ENCODE measurements at places on chromosomes 7 and 10.

GRCh38 chr7:81676105-81676811 is 93.6 kb downstream of the HGF start:
- no peak for DNase-seq

DNA sequence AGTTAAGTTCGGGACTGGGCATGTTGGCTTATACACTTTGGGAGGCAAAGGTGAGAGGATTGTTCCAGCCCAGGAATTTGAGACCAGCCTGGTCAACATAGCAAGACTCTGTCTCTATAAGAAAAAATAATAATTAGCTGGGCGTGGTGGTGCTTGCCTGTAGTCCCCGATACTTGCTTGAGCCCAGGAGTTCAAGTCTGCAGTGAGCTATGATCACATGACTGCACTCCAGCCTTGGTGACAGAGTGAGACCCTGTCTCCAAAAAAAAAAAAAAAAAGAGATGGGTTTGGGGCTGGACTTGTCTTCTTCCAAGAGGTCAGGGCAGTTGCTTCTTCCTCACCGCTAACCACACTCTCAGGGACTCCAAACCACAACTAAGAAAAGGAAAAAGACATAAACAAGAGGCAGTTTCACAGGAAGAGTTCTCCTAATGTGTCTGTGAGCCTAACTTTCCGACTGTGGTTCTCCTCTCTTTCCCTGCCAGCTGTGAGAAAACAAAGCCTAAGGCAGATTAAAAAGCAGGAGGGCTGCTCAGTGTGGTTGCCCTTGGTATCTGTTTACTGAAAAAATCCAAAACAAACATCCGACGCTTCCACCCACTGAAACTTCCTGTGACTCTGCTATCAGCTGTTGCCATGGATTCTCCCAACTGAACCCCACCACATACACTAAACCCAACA is 2.4 kb upstream of the SERPINE1 start:
- DNase-seq: no peak

DNA sequence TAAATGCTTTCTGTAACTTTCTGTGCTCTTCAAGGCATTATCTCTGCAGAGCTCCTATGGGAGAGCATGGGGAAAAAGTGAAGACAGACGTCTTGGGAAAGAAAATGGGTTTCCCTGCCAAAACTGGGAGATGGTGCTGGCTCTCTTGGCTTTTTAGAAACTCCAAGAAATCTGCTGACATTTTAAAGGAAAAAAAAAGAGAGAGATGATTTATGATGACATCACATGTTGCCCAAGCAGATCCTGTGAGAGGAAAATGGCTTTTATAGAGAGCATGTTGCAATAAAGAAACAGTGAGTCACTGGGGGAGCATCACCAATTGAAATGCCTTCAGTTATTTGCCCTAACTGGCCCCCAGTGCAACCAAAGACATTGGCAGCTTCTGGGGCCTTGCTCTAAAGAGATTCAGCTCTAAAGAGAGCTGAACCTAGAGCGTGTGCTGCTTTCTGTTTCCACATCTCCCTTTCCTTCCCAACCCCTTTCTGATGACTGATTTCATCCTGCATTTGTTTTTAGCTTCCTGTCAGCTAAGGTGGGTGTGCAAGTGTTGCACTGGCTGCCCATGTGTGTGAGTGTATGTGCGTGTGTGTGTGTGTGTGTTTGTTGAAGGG is 37.7 kb downstream of the LRMDA start:
- DNase-seq: no peak

DNA sequence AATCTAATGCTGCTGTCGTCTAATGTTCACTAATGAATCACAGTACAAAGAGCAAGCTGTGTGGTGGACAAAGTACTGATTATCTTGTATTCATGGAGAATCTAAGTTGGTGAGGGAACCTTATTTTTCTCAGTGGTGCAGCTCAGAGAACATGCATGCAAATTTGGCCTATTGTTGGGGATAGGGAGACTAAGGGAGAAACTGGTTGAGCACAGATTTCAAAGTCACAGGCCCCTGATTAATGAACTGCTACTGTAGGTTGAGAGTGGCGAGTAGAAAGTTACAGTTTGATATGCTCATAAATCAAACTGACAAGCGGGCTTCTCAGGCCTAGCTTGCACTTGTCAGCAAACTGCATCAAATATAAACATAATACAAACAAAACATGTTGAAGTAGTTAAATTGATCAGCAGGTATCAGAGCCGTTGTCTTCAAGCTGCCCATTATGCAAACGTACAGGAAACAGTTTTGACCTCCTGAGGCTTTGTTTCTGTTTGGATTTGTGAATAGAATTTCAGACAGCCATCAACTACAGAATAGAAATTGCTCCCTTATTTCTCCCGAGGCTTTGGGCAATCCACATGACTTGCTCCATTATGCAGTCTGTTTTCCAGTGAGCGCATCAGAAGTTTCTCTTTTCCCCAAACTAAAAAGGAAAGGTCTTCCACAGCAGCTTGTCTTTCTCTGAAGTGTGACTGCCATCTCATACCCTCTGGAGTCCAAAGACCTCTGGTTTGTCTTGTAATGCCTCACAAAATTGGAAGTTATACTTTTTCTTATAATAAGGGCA is 215.8 kb downstream of the FOXP2 start:
- no peak for DNase-seq

GRCh38 chr10:94011296-94011695 is 17.6 kb downstream of the PLCE1 start:
- DNase-seq: no peak

- DNase-seq: no peak
Measured at GRCh38 chr7:151271699-151272355, 23.3 kb upstream of the SMARCD3 start.

GRCh38 chr7:101179117-101179516 is 976 bp downstream of the NAT16 start:
- DNase-seq: no peak

DNA sequence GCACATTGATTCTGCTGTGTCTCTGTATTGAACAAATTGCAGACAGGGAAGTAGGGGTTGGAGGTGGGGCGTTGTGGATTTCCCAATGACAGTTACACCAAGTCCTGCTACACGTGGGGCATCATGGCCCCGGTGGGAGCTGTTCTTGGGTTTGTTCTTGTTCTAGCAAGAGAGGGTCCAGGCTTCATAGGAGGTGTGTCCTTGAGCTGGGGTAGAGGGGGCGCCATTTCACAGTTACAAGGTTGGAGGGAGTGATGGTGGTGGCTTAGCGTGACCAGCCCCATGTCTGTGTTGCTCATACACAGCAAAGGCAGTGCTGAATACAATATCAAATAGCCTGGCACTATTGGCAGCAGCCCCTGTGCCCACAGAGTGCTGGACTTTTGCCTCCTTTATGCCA is 15.7 kb downstream of the SH2D4B start:
- no peak for DNase-seq

- DNase-seq: no peak
Measured at GRCh38 chr7:79789584-79790345, 336.3 kb upstream of the MAGI2 start.

GRCh38 chr7:46652317-46652716 is 731.2 kb upstream of the IGFBP3 start:
- DNase-seq: no peak

DNA sequence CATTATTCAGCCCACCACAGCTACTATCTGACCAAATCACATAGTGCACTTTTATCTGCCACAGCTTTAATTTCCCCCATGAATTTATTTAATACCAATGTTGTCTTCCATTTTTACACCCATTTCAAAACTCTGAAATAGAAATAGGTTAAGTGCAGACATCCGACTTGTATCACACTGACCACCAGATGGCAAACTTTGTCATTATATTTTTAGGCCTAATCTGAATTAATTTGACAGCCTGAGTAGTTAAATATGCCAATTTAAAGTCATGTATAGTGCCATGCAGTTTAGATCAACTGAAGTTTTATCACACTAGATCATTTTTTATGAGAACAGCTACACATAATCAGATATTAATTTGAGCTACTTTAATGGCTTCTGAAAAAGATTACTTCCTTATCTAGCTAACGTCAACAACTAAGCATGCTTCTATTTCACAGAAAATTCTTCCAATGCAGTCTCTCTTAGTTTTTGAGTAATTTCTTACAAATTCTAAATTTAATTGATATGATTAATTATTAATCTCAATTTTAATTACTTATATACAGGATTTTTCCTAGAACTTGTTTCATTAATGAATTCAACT is 566.4 kb downstream of the GFRA1 start:
- no peak for DNase-seq

- DNase-seq: no peak
Measured at GRCh38 chr10:116125180-116125579, 147.8 kb downstream of the GFRA1 start.

DNA sequence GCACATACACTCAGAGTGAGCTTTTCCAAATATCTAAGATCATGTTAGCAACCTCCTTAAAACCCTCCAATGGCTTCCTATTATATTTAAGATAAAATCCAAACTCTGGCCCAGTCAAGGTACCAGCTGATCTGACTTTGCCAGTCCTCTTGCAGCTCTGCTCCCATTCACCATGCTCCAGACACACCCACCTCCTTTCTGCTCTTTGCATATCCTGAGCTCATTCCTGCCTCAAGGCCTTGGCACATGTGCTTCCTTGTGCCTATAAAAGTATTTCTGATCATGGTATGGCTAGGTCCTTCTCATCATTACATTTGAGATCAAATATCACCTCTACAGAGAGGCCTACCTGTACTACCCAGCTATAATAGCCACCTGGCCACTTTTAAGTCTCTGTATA is 27.5 kb downstream of the XPNPEP1 start:
- no peak for DNase-seq

DNA sequence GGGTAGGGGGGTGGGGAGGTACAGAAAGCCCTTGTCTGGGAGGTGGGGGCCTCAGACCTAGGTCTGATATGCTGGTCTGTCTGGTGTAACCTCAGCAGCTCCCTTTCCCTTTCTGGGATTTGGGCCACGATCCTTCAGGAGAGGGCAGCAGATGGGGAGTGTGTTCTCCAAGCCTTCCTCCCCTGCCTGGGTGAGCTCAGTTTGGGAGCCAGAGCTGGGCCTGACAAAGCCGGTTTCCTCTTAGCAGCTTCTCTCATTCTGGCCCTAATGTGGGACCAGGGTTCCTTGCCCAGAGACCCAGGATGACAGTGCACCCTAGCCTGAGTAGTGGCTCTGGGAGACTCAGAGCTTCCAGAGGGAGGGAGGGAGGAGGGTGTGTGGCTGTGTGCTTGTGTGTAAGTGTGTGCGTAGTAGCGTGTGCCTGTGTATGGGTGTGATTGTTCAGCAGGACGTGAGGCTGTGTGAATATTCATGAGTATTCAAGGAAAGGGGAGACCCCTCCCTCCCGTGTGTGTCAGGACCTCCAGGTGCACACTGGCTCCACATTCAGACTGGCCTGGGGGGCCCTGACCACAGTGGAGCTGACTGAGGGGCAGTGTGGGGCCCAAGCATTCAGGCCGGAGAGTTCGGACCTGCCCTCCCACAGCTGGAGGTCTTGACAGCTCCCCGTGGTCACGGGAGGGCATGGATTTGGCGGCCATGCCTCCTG is 96.5 kb downstream of the ZMIZ1 start:
- no peak for DNase-seq

DNA sequence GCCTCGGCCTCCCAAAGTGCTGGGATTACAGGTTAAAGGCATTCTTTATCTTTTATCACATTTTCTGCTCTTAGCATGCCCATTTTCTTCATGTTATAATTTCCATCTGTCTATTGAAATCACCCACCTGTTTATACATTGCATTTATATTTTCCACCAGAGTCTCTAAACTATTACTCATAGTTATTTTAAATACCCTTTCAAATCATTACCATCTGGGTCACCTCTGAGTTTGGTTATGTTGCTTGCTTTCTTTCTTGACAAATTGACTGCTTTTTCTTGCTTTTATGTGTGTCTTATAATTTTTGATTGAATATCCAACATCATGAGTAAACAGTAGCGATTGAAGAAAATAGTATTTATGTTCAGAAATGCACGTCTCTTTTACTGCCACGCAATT is 71.4 kb downstream of the TMEM270 start:
- no peak for DNase-seq

GRCh38 chr10:44956226-44956625 is 3.4 kb upstream of the RASSF4 start:
- no peak for DNase-seq

DNA sequence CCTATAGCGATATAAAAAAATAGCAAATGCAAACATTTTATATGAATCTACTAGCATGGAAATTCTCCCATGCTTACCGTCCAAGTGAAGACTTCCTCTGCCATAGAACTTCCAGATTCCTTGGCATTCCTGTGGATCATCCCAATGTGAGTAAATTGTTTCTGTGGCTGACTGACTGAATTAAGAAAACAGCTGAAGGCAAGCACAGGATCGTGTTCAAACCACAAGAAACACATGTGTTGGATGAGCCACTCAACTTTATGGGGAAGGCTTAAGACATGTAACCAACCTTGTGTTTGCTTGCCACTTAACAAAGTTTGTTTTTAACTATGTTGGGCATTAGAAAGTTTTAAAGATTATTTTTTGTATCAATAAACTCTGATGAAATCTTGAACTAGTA is 2.6 kb upstream of the MYPN start:
- no peak for DNase-seq

DNA sequence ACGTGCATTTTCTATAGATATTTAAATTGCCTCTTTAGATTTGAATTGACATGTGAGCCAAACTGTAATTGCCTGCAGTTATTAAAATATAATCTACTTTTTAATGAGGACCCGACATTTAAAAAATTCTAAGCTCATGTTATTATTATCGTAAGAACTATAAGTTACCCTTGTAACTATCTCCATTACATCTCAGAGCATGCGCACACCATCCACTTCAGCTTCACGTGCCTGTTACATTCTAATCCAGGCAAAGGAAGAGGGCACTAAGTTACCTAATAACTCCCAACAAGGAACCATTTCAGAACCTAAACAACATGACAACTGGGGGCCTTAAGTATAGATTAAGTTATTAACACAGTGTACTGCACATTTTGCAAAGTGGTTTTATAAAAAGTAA is 509.0 kb upstream of the DPP6 start:
- DNase-seq: no peak

DNA sequence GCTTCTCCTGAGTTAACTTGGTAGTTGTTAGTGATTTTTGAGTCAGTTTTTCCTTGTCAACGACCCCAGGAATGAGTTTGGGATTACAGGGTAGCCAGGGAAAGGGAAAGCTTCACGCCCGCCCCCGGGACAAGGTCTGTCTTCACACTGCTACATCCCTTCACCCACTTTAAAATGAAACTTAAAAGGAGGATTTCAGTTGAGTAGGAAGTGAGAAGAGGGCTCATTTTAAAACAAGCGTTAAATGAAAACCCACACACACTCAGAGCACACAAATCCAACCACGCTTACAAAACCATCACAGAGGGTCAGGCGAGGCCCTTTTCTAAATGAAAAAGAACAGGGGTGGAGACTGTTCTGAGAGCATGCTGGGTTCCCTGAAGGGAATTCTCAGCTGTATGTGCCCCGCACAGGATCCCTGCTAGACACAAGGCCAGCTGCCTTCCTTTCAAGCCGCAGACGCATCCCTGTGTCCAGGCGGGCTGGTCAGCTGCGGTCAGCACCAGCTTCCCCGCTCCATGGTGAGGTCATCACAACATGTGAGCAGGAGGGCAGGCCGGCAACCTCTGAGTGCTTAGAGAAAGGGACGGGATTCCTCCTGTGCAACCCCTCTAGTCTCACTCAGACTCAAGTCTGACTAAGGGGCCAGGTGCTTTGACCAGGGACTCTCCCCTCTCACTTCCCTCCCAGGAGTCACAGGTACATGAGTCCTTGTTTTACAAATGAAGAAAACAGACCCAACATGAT is 111.8 kb downstream of the EGFR start:
- DNase-seq: no peak

GRCh38 chr7:38169847-38170246 is 8.2 kb upstream of the STARD3NL start:
- DNase-seq: no peak
